ENCODE measurements at places on chromosomes 1 and 21.

DNA sequence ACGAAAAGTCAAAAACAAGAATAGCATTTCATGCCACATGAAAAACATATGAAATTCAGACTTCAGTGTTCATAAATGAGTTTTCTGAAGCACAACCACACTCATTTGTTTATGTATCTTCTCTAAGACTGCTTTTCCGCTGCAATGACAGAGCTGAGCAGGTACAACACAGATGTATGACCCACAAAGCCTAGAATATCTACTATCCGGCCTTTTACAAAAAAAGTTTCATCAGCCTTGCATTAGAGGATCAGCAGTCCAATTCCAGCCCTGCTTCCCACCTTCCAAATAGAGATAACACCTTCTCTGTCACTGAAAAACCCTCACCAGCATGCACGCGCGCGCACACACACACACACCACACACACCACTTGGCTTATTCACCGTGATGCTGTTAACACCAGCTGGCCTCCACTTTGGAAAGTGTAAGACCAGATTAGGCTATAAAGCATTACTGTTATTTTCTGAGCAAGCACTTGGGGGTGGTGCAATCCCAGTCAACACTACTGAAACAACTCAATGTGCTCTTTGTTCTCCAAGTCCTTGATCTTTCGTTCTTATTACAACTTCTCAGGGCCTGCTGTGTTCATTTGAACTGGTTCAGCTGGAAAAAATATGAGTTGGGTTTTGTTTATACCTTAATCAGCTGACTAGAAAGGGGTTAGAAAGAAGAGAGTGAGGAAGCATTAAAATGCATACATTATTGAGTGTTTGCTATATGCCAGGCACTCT lies 90.0 kb downstream of the GLUL start:
- DNase-seq: peak; percentile 88

- DNase-seq: no peak
Observed at GRCh38 chr1:10428984-10429383, 1.2 kb upstream of the CENPS start.

DNA sequence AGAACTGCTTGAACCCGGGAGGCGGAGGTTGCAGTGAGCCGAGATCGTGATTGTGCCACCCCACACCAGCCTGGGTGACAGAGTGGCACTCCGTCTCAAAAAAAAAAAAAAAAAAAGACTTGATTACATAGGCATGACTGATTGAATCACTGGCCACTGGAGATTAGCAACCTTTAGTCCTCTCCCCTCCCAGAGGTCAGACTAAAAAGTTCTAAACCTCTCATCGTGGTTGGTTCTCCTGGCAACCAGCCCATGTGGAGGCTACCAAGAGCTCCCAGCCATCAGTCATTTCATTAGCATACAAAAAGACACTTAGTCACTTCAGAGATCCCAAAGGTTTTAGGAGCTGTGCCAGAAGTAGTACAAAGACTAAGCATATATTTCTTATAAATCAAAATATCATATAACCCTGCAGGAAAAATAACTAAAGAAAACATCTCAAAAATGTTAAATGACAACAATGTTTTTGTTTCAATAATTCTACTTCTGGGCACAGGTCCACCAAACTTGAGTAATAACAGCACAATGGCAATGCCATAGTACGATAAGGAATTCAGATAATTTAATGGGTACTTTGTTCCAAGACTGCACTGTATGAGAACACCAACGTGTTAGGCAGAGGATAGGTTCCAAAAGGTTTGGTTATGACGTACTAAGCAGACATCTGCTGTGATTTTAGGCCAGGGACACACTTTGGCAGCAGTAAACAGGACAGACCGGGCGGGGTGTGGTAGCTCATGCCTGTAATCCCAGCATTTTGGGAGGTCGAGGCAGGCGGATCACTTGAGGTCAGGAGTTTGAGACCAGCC lies 18.1 kb downstream of the USP48 start:
- peak; percentile 97 for DNase-seq

GRCh38 chr1:168550971-168551370 lies 7.2 kb upstream of the XCL2 start:
- no peak for DNase-seq

GRCh38 chr1:167542109-167543032 lies 11.2 kb downstream of the CREG1 start:
- peak; percentile 61 for DNase-seq

DNA sequence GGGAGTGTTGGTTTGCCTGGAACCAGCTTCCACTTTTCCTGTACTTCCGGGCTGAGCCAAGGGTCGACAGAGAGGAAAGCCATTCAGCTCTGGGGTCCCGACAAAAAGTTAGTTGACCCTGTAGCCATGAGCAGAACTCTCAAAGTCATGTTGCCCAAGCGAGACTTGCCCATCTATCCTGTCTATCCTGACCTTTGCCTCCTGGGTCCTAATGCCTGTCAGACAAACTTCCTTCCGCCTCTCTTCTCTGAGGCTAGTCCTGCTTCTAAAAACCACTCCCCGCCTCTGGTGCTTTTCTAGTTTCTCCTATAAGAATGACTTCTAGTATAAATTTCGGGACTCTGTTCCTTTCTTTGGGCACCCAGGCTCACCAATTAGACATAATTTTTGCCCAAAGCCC lies 7.7 kb upstream of the PCP4L1 start:
- no peak for DNase-seq
